A549 (cell line): ENCODE measurements at places on chromosomes 5 and 9. TPM values are rescaled to one million over a fixed set of nuclear protein-coding genes. Genes with fewer than 3 reads are reported as not detected.

DNA sequence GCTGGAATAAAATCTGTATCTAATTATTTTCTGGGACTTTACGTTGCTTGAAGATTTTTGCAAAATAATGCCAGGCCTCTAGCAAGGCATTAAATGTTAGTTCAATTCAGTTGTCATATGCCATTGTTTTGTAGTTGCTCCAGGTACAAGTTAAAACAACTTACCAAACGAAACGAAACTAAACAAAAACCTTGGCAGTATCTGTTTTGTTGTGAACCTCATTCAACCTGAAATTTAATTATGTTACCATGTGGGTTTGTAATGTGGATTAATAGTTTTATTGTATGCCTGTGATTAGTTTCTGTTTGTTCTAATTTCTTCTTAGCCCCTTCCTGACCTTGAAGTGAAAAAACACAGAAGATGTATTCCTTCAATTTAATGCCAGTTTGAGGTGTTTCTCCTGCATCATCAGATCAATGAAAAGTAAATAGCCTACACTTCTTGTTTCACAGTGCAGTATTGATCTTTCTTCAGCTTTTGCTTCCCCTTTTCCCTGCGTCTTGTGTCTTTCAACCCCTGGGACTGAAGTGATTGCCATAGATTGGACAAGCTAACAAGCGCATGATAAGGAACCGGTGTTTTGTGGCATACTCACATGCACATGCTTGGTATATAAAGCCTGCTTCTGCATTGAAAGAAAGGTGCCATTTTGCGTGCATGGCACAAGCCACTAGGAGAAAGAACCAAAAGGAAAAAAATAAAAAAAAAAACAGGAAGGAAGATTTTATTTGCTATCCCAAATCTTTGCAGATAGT, 699.0 kb upstream of the ARRDC3 start:
- no peak for DNase-seq

GRCh38 chr9:85228111-85228855, 513.5 kb downstream of the AGTPBP1 start:
- DNase-seq: no peak

NAIP gene
- polyA plus RNA-seq: 0.90 to 1.1 TPM (median 1.1 TPM) in 3 replicates

ARID3C gene
- polyA plus RNA-seq: 0.08 to 0.10 TPM (median 0.09 TPM) in 3 replicates

CER1 gene
- not detected in 3 replicates for polyA plus RNA-seq

LVRN gene
- polyA plus RNA-seq: 0.03 to 0.06 TPM (median 0.05 TPM) in 3 replicates

DNA sequence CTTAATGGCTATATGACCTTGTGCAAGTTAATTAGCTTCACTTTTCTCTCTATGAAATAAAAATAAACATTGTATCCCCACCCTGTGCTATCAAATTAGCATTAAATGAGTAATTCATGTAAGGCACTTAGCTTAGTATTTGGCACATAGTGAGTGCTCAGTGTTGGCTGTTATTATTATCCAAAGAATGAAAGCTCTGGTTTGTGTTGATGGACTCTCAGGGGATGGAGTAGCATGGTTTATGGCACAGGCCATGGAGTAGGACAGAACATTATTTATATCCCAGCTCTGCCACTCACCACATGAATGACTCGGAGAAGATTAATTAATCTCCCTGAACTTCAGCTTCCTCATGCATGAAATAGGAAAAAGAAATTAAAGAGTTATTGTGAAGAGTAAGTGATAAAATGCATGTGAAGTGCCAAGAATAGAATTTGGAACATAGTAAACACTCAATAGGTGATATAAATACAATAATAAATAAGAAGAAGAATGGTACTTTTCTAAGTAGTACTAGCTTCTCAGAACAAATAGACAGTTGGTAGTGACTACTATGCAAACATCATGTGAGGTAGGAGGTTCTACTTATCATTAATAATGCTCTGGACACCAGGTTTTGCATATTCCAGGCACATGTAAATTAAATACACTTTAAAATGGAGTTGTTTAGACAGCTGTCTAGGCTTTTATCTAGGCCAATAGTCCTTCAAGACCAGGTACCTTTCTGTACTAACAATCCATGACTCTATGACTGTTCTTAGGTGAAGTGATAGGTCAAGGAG, 146.4 kb downstream of the GRIA1 start:
- no peak for DNase-seq

DNA sequence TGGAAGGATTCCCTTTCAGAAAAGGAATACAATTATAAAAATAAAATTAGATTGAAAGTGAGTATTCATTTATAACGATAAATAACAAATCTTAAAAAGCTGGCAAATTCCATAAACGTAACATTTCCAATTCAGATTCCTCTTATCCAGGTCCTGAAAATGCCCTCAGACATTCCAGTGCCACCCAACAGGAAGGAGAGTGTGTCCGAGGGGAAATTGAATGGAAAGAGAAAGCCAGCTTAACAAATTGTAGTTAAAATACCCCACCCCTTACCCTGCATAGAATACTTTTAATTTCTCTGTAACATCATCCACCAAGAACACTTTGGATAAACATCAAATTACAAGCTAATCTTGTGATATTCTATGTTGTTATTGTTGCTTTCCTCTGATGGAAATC, 72.0 kb downstream of the ARHGEF28 start:
- DNase-seq: no peak

- DNase-seq: no peak
These were observed 775.4 kb downstream of the MTRR start for GRCh38 chr5:8644377-8644776.

DNA sequence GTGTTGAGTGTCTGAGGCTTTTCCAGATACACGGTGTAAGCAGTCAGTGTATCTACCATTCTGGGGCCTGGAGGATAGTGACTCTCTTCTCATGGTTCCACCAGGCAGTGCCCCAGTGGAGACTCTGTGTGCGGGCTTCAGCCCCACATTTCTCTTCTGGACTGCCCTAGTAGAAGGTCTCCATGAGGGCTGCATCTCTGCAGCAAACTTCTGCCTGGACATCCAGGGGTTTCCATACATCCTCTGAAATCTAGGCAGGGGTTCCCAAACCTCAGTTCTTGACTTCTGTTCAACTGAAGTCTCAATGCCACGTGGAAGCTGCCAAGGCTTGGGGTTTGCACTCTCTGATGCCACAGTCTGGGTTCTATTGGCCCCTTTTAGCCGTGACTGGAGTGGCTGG, 256.6 kb upstream of the ITGA1 start:
- no peak for DNase-seq

CLPTM1L gene
- 169 to 194 TPM (median 173 TPM) in 3 replicates for polyA plus RNA-seq

FRMD3 gene
- polyA plus RNA-seq: 3.0 to 3.3 TPM (median 3.2 TPM) in 3 replicates

GRCh38 chr9:129162497-129163197, 15.4 kb downstream of the IER5L start:
- no peak for DNase-seq
